Spleen (tissue), 13 donors: ENCODE measurements at places on chromosomes 13 and 19. TPM values are rescaled to one million over a fixed set of nuclear protein-coding genes. Genes with fewer than 3 reads are reported as not detected.

LAIR2 gene
- not detected for polyA plus RNA-seq

F10 gene
- polyA plus RNA-seq: 4.2 TPM

GRCh38 chr13:49258089-49258796 lies 10.5 kb downstream of the CDADC1 start:
- no peak for DNase-seq

- no peak for DNase-seq
Measured at GRCh38 chr19:55027472-55028337, 10.4 kb downstream of the GP6 start.

- peak; percentile 78 for DNase-seq
Measured at GRCh38 chr19:46296722-46297461, at the start of gene HIF3A. Gene HIF3A, plus strand, starts transcription at chr19:46297042. Its CDS starts 35 bp downstream, at chr19:46297077.
